Stimulated activated CD4-positive, alpha-beta T cell treated with anti-CD3 and anti-CD28 coated beads, TNF-alpha, amount 100 ng/mL, for 1 hour (primary cell): ENCODE measurements at places on chromosomes 7 and 10.

DNA sequence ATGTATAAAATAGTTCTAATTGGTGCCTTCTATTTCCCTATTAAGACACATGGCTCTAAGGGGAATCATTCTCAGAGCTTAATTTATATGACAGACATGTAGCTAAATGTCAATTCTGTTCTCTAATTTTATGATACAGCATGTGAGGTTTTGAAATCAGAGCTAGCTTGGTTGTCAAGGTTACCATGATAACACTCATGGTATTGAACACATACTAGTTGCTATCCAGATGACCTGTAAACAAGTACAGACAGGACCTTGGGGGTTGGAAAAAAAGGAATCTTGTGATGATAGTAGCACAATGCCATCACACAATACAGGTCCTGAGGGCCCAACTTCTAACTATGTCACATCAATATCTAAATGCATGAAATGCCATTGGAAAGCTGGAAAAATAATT, 49.2 kb downstream of the RHOBTB1 start:
- no peak for DNase-seq

- DNase-seq, result no peak
Observed at GRCh38 chr7:38199154-38199553, 21.1 kb downstream of the STARD3NL start.

DNA sequence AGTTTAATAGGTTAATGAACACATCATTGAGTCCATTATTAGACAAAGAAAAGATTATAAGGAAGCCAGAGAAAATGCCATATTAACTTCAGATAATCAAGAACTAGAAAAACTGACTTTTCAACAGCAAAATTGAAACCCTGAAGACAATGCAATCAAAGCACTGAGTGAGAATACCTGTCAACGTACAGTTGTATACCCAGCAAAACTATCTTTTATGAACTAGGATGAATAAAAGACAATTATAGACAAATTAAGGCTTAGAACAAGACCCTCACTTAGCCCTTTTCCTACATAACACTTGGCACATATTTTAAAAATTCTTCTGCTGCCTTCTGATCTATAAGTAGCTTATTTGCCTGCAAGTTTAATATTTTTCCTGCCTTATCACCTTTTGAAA, 19.0 kb upstream of the DGKI start:
- no peak for DNase-seq

DNA sequence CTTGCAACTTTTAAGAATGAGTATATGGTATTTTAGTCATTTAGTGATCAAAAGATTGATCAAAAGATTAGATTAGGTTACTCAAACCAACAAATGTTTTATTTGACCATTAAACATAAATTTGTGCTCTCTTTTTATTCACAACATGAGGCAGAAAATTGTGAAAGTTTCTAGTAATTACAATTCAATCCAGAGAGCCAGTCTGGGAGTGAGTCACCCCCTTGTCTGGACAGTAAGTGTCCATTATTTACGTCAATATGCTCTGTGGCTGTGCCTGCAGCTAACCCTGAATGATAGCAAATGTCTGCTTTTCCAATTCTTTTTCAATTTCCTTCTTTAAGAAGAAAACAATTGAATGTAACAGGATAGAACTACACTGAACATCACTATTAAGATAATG, 27.9 kb downstream of the GNG11 start:
- no peak for DNase-seq

DNA sequence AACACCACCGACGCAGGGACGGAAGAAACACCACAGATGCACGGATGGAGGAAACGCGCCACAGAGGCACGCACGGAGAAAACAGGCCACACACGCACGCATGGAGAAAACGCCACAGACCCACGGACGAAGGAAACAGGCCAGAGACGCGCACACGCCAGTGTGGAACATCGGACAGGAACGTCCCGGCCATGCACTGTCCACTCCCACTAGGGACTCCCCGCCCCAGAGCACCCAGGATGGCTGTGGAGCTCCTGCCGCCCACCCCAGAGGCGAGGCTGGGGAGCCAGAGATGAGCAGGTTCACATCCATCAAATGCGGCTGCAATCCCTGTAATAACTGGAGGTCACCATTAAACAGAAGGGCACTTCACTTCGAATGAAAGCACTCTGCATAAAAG, 17.3 kb downstream of the DIP2C start:
- no peak for DNase-seq

DNA sequence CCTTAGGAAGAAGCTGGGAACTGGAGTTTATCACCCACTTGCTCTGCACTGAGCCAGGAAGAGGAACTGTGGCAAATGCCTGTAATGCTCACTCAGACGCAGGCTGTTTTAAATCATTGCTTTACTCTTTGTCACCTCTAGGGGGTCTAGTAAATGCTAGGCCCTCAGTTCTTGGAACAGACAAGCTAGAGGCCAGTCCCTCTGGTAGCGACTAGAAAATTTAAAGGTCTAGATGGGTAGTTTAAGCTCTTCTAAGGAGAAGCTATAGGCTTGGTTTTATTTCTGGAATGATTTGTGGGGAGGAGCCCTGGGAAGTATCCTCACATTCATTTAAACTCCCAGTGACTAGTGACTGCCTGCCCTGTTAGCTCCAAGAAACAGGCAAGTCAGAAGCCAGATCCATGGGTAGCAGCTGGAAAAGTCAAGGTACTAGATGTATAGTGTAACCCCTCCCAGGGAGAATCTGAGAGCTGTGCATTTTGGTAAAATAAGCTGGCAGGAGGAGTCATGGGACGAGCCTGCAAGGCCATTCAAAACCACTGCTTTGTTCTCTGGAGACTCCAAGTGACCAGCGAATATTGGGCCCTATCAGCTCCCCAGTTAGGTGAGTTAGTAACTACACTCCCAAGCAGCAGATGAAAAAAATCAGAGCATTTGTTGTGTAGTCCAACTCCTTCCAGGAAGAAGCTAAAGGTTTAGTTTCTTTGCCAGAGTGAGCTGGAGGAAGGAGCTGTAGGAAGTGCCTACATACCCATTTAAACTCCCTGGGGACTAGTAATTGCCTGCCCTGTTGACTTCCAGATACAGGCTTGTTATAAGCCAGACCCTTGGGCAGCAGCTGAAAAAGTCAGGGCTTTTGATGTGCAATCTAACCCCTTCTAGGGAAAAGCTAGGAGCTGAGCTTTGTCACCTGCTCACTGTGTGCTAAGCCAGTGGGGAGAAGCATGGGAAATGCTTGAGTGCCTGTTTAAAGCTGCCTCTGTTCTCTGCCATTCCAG, 68.9 kb downstream of the DYNC1I1 start:
- DNase-seq, result no peak

DNA sequence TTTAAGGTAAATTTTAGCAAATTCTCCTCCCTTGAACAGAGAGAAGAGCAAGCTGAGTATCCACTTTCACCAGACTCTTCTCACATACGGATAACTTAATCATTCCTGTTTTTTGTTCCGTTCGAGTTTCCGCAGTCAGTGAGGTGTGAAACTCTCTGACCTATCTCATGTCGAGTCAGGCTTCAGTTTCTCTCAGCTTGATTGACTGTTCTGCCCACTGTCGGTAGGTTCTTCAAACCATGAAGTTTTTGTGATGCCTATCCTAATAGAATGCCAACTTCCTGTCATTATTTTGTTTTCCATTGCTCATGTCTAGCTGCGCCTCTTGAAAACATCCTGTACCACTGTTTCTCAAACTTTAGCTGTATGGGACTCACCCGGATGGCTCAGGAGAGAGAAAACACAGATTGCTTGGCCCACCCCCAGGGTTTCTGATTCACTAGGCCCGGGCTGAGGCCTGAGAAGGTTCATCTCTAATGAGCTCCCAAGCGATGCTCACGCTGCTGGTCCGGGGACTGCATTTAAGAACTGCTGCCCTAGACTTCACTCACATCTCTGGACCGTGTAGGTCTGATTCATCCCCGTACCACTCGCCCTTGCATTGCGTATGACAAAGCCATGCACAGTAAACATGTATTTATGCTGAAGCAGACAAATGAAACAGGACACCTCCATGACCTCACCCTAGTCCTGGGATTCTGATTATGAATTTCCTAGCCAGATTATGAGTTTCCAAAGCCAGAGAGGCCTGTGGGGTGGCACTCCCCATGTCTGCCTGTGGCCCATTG, 208.4 kb upstream of the AGK start:
- DNase-seq, result no peak

DNA sequence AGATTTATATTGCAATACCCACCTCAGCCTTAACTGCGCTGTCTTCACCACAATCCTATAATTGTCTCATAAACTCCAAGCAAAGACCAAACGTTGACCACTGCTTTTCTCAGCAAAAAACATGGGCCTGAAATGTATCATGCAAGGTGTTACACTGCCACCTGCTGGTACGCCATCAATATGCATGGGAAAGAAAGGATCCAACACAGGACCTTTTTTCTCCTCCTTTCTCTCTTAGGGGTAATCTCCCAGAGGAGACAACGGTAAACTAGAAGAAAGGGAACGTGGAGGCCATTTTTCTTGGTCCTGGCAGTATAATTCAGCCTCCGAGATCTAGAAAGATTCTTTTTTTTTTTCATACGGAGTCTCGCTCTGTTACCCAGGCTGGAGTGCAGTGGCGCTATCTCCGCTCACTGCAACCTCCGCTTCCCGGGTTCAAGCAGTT, 79.1 kb upstream of the MPP7 start:
- peak; percentile 65 for DNase-seq

GRCh38 chr7:2031451-2031845, 201.3 kb downstream of the MAD1L1 start:
- no peak for DNase-seq

GRCh38 chr7:139623518-139623917, 100.0 kb downstream of the CLEC2L start:
- no peak for DNase-seq

- no peak for DNase-seq
Observed at GRCh38 chr10:33315891-33316290, 18.6 kb downstream of the NRP1 start.

- DNase-seq, result no peak
Observed at GRCh38 chr7:108455551-108455997, 662 bp downstream of the NRCAM start.

- DNase-seq, result no peak
Observed at GRCh38 chr7:20172736-20173334, 44.3 kb downstream of the MACC1 start.

DNA sequence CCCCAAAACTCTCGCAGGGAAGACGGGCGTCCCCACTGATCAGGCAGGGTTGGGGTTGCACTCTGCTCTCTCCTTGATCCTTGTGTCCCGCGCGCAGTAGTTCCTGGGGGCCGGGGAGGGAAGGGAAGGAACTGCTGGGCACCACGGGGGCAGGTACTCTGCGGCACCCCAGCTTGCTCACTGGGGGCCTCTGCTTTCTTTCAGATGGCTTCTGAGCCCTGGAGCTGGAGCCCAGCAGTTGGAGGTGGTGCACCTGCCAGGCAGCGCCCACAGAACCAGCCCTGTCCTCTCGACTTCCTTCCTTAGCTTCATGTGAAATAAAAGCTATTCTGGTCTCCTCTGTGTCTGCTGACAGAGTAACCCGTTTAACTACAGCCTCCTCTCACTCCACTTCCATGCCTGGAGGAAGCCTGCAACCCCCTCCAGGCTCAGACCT, 12.2 kb downstream of the PLAC9 start:
- no peak for DNase-seq

- no peak for DNase-seq
Observed at GRCh38 chr7:4962872-4963775, 4.1 kb upstream of the MMD2 start.

GRCh38 chr7:117285826-117286225, 37.0 kb downstream of the WNT2 start:
- DNase-seq, result no peak

GRCh38 chr10:101120884-101121653, 10.0 kb upstream of the TLX1 start:
- DNase-seq, result no peak

DNA sequence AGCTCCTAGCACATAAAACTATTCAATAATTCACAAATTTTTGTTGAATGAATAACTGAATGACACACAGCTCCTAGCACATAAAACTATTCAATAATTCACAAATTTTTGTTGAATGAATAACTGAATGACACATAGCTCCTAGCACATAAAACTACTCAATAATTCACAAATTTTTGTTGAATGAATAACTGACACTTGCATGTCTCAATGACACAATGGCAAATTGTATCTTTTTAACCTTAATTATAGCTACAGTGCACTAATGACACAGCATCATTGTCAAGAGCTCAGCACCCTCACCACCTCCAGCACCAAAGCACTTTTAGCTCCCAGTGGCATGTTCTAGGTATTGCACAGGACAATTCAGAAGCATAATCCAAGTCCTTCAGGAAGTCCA, 131.6 kb downstream of the PDE1C start:
- no peak for DNase-seq

DNA sequence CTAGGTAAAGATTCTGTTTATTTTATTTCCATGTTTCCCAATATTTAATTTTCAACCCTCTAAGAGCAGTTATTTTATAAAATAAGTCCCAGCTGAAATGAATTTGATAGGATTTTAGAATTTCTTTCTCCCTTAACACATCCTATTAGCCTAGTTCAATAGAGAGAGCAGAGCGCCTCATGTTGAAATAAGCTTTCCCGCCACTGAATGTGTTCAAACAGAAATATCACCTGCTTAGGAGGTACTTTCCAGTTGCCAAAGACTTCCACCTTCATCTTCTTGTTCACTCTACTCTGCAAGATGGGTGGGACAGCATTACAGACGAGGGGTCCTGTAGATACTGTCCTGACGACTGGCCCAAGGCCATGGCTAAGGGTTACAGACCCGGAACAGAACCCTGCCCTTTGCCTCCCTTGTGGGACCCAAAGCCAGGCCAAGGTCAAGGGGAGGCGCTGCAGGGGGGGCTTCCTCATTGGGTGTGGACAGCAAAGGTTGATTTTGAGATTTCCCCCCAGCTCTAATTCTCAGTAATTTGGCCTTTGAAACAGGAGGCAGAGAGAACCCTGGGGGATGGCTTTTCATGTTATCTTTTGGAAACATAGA, 62.0 kb downstream of the PARP12 start:
- DNase-seq, result no peak

DNA sequence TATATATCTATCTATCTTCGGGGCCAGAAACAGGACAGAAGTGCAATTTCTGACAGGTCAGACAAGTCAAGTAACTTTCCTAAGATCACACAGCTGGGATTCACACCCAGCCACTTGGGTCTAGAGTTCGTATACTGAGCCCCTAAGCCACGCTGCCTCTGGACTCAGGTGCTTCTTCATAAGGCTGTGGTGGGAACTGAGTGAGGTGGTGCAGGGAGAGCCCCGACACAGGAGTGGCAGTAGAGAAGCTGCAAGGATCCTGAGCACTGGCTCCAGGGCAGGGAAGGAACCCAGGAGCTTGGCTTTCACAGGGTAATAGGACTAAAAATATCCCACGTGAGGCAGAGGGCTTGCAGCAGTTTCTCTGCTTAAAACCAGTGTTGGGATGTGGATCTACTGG, 33.8 kb downstream of the C10orf53 start:
- no peak for DNase-seq

DNA sequence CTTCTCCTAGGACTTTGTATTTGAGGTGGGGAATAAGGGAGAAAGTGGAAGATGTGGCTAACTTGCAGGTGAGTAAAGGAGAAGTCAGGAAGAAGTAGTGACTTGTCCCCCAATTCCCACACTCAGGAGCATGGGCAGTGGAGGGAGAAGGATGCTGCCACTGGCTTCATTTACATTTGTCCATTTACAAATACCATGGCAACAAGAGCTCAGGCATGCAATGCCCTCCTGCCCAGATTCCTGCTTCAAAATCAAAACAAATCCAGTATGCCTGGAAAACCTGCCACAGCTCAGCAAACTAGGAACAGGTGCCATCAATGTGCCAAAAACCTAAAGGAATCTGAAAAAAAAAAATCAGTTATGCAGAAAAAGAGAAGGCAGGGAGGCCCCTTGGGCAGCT, 139.9 kb downstream of the KCNMA1 start:
- no peak for DNase-seq

- no peak for DNase-seq
Observed at GRCh38 chr7:107396990-107397389, 72.9 kb upstream of the GPR22 start.

- DNase-seq, result no peak
Observed at GRCh38 chr10:90306187-90306586, 551.7 kb downstream of the HTR7 start.
